CD4-positive, CD25-positive, alpha-beta regulatory T cell (primary cell): ENCODE measurements at places on chromosomes 16 and 17.

GRCh38 chr16:46916980-46917379, 32.8 kb downstream of the GPT2 start:
- DNase-seq, result no peak

- no peak for DNase-seq
Observed at GRCh38 chr17:2964831-2965230, 98.6 kb downstream of the OR1D5 start.

GRCh38 chr16:27267037-27267677, 1.4 kb downstream of the NSMCE1 start:
- DNase-seq, result no peak

GRCh38 chr17:47993031-47993564, 22.2 kb downstream of the CDK5RAP3 start:
- no peak for DNase-seq

DNA sequence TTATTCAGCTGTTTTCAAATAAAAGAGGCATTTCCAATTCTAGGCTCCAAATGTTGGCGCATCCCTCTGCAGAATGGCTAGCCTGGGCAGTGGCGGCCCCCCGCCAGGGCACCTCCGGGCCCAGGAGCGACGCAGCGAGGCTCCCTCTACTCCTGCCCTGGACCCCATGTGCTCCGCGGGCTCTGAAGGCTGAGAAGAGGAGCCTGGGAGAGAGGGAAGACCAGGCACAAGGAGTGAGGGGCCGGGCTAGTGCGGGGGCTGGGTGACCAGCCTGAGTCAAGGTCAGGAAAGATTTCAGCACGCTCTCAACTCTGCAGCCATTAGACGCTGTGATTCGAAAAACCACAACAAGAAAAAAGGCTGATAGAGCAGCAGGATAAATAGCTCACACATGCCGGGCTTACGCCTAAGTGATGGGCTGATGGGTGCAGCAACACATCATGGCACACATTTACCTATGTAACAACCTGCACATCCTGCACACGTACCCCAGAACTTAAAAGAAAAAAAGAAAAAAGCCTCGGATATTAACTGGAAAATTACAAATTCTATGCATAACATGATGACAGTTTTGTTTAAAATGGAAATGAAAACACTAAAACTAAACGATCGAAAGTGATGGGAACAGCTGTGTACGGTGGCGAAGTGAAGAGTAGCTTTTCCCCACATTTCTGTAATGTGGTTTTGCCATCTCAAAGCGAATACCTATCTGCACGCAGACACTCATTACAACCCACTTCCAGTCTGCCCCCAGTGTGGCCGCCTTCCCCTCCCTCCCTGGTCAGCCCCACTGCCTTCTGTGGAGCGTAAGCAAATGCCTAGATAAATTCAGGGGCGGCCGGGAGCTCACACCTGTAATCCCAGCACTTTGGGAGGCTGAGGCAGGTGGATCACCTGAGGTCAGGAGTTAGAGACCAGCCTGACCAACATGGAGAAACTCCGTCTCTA, 44.4 kb downstream of the MAP1LC3B start:
- DNase-seq, result peak; percentile 33

GRCh38 chr16:54585094-54585997, 298.8 kb upstream of the IRX3 start:
- DNase-seq, result no peak

- no peak for DNase-seq
Observed at GRCh38 chr17:14436266-14436665, 135.4 kb downstream of the HS3ST3B1 start.

- DNase-seq, result no peak
Observed at GRCh38 chr16:84029297-84030047, 13.1 kb downstream of the SLC38A8 start.

GRCh38 chr17:71933306-71933705, 187.5 kb upstream of the SOX9 start:
- no peak for DNase-seq

DNA sequence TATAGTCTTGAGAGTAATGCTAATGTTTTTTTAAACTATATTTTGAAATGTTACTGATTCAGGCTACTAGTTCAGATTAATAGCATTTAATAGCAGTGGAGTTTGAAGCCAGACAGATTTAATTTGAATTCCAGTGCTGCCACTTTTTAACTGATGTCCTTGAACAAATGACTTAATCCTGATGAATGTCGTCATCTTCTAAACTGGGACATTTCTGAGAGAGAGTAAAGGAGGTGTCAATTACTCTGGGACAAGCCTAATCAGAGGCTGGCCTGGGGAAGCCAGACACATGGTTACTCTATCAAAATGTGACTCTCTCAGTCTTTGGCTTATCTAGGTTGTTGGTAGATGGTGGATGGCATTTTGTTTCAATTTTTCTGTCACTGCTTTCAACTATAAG, 246.7 kb downstream of the HS3ST3A1 start:
- no peak for DNase-seq

GRCh38 chr17:4087911-4088693, 54.7 kb downstream of the ZZEF1 start:
- no peak for DNase-seq

DNA sequence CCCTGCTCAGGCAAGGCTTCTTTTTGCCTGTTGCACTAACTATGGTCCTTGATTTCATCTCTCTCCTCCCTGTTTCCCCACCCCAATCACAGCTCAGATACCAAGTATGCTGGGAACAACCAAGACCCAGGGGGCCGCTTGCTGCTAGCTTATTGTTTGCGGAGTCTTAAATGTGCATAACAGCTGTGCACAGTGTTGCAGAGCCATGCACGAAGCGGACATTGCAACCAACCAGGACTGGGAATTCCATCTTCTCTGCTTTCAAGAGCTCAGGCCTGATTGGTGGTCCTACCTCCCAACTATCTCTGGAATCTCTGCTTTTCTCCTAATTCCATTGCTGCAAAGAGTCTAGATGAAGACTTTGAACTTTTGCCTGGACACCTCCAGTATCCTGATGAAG, 281.3 kb upstream of the TNRC6C start:
- DNase-seq, result no peak

DNA sequence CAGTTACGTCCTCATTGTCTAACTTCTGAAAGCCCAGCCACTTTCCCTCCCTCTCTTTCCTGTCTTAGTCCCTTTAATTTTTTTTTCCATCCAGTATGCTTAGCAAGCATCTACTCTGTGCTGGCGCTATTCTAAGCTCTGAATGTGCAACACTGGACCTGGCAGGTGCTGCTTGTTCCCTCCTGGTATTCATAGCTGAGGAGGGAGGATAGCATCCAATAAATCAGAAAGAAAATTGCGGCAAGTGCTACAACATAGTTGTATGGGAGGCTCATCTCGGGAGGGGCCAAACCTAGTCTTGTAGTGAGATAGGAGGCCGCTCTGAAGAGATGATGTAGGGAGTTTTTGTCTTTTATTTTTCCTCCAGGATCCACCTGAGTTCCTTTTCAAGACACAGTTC, 457.3 kb upstream of the HSBP1 start:
- DNase-seq, result no peak

- DNase-seq, result no peak
Observed at GRCh38 chr17:28526381-28526780, 20.2 kb downstream of the FOXN1 start.

- no peak for DNase-seq
Observed at GRCh38 chr16:50373780-50374179, 5.0 kb upstream of the BRD7 start.

DNA sequence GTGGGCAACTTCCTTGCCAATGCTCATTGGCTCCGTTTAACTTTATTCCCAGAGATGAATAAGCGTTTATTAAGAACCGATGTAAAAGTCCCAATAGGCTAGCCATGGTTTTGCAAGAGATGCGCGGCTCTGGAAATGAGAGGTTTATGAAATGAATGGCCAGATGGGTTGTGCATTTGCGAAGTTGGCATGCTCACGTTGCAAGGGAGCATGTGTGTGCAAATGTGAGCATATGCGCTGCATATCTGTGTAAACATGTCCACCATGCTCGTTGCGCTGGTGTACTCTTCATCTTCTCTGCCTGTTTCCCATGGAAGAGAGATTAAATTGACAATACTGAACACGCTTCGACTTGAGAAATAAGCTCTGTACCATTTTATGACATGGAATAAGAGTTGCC, 848.6 kb upstream of the RBFOX1 start:
- DNase-seq, result no peak

DNA sequence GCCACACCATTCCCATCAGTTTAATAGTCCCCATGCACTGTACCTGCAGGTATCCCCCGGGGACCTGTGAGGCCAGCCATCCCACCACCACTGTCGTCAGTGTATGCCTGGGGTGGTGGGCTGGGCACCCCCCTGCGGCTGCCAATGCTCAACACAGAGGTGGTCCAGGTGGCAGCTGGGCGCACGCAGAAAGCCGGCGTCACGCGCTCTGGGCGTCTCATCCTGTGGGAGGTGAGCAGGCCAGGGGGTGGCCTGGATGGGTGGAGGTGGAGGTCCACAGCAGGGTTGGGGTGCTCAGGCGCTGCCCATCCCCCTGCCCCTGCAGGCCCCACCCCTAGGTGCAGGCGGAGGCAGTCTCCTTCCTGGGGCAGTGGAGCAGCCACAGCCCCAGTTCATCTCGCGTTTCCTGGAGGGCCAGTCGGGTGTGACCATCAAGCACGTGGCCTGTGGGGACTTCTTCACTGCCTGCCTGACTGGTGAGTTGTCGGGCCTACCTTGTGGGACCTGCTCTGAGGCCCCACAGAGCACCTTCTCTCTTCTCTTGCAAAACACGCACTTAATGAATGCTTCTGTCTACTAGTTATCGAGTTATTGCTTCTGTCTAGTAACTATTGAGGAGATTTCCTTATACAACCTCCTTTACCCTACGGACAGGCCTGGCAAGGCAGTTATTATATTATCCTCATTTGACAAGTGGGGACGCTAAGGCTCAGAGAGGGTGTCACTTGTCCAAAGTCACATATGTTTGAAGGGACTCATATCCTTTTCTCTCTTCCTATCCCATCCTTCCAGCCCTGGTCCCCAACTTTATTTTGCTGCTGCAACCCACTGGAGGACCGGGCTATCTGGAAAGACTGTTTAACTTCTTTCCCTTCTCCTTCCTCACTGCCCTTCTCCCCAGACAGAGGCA, 5.8 kb upstream of the TRAF4 start:
- no peak for DNase-seq

GRCh38 chr16:11836650-11837244, 14.6 kb downstream of the RSL1D1 start:
- no peak for DNase-seq

GRCh38 chr17:66717641-66718058, 117.3 kb upstream of the CACNG5 start:
- no peak for DNase-seq

- DNase-seq, result no peak
Observed at GRCh38 chr17:35546487-35546886, 9.0 kb upstream of the SLFN12L start.

DNA sequence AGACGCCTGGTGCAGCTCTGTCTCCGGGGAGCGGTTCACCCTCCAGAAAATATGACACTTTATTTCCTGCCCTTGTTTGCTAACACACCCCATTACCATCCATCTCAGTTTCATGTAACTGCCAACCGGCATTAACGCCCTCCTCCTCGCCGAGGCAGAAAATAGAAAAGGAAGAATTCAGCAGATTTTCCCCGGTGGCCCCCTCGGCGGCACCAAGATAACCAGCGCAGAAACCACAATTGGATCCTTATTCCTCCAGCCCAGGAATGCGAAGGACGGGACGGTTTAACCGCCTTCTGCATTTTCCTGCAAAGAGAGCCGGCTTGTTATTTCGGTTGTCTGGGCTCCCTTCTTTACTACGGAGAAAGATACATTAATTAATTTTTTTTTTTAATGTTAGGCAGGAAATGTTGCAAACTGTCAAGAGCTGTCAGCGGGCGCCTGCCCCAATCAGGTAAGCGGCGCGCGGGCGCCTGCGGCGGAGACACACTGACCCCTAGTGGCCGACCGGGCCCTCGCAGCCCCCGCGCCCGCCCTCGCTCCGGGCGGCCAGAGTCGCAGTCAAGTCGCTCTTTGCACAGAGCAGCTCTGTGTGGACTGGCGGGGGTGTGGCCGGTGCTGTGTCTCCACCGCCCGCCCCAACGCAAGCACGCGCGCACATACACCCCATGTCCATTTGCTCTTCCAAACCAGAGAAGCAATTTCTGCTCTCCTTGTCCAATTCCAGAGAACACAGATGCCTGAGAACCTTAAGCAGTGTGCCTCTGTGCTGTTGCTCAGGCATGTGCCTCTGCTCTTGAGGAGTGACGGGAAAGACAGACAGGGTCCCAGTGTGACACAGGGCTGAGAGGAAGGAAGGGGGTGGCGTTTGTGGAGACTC, 53.6 kb downstream of the C17orf67 start:
- DNase-seq, result peak; percentile 88

- no peak for DNase-seq
Observed at GRCh38 chr16:69105501-69106361, at the start of gene HAS3. TSS of gene HAS3 (plus strand) at chr16:69105653. CDS start at chr16:69109396, 3,743 bp downstream.

DNA sequence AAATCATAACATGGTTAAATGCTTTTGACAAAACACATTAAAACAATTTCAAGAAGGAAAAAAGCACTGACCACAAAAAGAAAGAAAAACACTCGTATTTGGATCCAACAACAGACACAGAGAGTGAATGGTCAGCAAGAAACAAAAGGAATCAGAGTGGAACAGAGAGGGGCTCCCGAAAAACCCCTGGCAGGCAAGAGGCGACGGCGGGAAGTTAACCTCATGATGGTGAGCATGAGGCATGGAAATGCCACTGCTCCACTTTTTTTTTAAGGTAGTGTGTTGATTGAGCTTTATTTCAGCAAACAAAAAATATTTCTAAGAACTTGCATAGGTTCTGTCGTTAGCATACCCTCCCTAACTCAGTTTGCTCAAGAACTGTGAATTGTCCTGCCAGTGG, 32.1 kb upstream of the ST6GALNAC1 start:
- DNase-seq, result no peak

- no peak for DNase-seq
Observed at GRCh38 chr16:87641721-87642120, 39.4 kb downstream of the JPH3 start.

- DNase-seq, result no peak
Observed at GRCh38 chr16:59591480-59591879, 857.4 kb upstream of the GOT2 start.
